Skeletal muscle tissue (tissue), 5 donors: ENCODE measurements at places on chromosomes 7 and 10. TPM values are rescaled to one million over a fixed set of nuclear protein-coding genes. Genes with fewer than 3 reads are reported as not detected.

The PTTG1IP2 gene
- total RNA-seq = not detected

The ZWINT gene
- 10.4 TPM for total RNA-seq

The SFMBT2 gene
- 12.5 TPM for total RNA-seq

The METTL27 gene
- total RNA-seq = 1.6 TPM

The CRCP gene
- 26.6 TPM for total RNA-seq

The OR2A1 gene
- under 0.01 TPM for total RNA-seq

The CCDC172 gene
- total RNA-seq = not detected

The SPDYE5 gene
- not detected for total RNA-seq

The TNS3 gene
- 33.4 TPM for total RNA-seq

The GDF2 gene
- not detected for total RNA-seq

The AMPH gene
- total RNA-seq = 9.4 TPM

The CNPY1 gene
- total RNA-seq = 0.52 TPM

The ANTXRL gene
- total RNA-seq = not detected
